Prostate gland (tissue), 2 donors: ENCODE measurements at places on chromosomes 3 and 15. TPM values are rescaled to one million over a fixed set of nuclear protein-coding genes. Genes with fewer than 3 reads are reported as not detected.

The AADACL2 gene
- not detected for total RNA-seq

DNA sequence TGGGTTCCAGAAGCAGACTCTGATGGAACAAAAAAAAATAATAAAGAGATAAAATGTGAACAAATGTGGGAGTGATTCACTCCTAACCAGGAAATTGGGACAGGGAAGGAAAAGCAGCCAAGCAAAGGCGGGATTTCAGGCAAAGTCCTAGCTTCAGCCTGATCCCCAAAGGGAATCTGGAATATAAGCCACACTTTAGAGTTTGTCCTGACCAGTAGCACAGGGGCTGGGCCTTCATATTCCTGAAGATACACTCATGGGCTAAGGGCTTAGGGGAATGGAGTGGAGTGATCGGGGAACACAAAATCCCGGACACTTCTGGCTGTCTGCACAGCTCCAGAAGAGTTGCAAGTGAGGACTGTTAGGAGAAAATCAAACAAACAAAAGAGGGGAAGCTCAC, 135.0 kb upstream of the COL8A1 start:
- DNase-seq, result no peak
- H3K36me3 ChIP-seq, result no peaks in the 10 kb centered on the region
- H3K4me1 ChIP-seq, result no peaks in the 10 kb centered on the region
- no peak overlapping the region for H3K27ac ChIP-seq

GRCh38 chr15:35107122-35107521, 22.0 kb upstream of the NANOGP8 start:
- no peaks in the 10 kb centered on the region for H3K36me3 ChIP-seq
- no peaks in the 10 kb centered on the region for H3K4me1 ChIP-seq
- H3K27me3 ChIP-seq, result no peaks in the 10 kb centered on the region
- DNase-seq, result no peak
- H3K27ac ChIP-seq, result no peak overlapping the region

The ACTC1 gene
- 9.6 TPM for total RNA-seq

The ANKRD34C gene
- total RNA-seq, result not detected

DNA sequence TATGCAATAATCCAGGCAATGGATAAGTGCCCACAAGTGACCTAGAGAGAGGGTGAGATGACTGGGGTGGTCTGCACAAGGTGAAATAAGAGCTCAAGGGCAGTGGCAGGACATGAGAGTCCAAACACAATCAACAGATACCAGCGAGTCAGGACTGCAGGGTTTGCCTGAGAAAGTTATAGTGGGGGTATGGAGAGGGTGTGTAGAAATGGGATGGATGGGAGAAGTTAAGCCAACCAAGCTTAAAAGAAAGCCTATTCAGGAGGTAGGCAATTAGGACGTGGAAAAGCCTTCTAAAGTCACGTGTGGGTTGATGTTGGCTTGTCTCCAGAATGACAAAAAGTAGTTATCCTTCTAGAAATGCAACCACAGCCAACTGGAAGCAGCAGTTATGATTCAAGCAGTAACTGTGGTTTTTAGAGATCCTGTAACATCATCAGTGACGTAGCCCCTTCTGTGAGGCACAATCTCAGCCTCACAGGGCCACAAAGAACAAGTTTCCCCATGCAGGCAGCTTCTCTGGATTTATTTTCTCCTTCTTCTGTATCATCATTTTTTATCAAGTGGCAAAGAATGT, 56.1 kb downstream of the FAM174B start:
- H3K4me3 ChIP-seq, result no peak overlapping the region
- H3K36me3 ChIP-seq, result no peaks in the 10 kb centered on the region
- peaks cover 5% of the 10 kb centered on the region for H3K4me1 ChIP-seq
- no peak for DNase-seq

The GCNT3 gene
- total RNA-seq, result 1.6 TPM

The CASR gene
- not detected for total RNA-seq

DNA sequence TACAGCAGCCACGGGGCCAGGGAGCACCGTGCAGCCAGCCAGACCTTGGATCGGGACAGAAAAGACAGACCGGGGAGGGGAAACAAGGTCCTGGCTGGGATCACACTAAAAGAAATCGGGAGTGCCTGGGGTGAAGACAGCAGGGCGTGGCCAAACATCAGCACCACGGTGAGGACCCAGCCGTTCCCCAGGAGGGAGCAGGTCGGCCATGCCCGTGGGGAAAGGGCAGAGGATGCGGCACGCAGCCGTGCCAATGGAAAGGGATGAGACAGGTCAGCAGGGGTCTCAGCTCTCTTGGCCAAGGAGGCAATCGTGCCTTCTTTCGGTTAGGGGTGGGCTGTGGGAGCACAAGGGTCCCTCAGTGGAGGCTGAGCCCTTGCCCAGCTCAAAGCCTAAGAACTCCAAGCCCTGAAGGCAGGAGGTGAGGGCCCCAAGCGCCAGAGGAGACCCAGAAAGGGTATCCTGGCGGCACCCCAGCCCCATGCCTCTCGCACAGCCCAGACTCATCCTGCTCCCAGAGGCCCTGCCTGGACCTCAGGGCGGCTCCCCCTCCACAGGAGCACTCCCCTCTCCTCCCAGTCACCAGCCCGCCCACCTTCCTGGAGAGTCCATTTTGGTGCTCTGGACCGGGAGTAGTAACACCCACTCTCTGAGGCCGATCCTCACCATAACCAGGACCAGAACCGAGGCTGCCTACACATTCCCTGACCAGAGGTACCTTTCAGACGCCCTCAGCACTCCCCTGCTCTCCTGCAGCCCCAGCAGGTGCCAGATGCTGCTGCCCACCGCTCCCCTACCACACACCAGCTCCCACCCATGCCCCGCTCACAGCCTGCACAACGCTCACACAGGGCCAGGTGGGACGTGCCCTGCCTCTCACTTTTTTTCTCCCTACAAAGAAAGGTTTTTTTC, 23.2 kb upstream of the OCA2 start:
- no peak for DNase-seq
- no peaks in the 10 kb centered on the region for H3K4me1 ChIP-seq
- H3K27me3 ChIP-seq, result no peaks in the 10 kb centered on the region
- H3K4me3 ChIP-seq, result no peak overlapping the region
- no peaks in the 10 kb centered on the region for H3K36me3 ChIP-seq

DNA sequence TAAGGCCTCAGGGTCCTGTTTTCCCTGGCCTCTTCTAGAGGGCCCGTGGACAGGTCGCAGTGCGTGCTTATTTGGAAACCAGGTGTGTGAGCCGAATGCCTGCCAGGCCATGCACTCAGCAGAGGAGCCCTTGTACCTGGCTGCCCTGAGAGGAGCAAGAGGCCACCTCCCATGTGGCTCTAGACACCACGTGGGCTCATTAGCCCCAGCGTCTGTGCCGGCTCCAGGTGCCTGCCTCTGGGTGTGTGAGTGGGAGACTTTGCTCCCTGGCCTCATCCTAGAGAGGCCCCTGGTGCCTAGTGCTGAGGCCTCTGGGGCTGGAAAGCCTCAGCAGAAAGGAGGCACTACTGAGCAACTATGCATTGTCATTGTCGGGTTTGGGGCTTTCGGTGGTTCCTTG, 50.4 kb downstream of the KLF13 start:
- H3K27ac ChIP-seq, result no peak overlapping the region
- no peaks in the 10 kb centered on the region for H3K4me1 ChIP-seq
- no peak overlapping the region for H3K4me3 ChIP-seq
- H3K27me3 ChIP-seq, result no peaks in the 10 kb centered on the region
- H3K36me3 ChIP-seq, result no peaks in the 10 kb centered on the region

The CA12 gene
- 9.5 TPM for total RNA-seq

DNA sequence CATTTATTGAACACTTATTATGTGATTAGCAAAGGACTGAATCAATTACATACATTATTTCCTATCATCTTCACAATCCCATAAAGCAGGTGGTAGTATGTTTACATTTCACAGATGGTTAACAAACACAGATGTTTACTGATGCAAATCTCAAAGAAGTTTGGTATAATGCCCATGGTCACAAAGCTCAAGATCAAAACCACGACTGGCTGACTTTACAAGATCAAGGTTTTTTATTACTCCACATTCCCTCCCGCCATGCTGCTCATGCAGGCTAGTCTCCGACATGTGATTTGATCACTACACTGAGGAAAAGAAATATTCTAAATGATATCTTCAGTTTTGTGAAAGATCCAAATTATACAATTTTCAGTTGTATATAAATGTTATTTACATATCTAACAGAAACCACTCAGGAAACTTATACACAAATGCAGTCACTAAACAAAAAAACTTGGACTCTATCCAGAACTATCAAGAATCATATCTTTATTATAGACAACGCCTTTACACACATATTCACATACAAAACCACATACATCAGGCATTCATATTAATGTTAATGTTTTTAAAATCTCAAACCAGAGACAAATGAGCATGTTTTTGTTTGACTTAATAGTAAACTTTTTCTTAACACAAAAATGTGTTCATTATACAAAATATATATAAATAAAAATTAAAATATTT, 235.5 kb downstream of the SCAPER start:
- no peak for DNase-seq
- no peak overlapping the region for H3K4me3 ChIP-seq
- no peaks in the 10 kb centered on the region for H3K4me1 ChIP-seq
- H3K27ac ChIP-seq, result no peak overlapping the region
- no peaks in the 10 kb centered on the region for H3K27me3 ChIP-seq

DNA sequence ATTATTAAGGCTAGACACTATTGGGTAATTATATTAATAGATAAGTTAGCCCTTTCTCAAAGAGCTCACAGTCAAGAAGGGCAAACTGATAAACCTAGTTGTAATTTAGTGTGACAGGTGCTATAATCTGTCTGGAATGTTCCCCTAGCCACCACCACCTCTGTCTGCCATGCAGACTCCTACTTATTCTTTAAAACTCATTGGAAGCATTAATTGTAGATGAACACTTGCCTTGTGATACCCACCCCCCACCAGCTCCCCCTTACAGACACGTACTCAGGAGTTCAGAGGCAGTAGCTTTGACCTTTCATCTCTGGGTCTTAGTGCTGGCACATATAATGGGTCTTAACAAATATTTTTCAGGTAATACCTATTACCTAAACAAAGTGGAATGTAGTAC, 195.9 kb downstream of the TP63 start:
- H3K27ac ChIP-seq, result no peak overlapping the region
- H3K4me3 ChIP-seq, result no peak overlapping the region
- no peaks in the 10 kb centered on the region for H3K27me3 ChIP-seq
- H3K36me3 ChIP-seq, result no peaks in the 10 kb centered on the region
- no peak for DNase-seq

DNA sequence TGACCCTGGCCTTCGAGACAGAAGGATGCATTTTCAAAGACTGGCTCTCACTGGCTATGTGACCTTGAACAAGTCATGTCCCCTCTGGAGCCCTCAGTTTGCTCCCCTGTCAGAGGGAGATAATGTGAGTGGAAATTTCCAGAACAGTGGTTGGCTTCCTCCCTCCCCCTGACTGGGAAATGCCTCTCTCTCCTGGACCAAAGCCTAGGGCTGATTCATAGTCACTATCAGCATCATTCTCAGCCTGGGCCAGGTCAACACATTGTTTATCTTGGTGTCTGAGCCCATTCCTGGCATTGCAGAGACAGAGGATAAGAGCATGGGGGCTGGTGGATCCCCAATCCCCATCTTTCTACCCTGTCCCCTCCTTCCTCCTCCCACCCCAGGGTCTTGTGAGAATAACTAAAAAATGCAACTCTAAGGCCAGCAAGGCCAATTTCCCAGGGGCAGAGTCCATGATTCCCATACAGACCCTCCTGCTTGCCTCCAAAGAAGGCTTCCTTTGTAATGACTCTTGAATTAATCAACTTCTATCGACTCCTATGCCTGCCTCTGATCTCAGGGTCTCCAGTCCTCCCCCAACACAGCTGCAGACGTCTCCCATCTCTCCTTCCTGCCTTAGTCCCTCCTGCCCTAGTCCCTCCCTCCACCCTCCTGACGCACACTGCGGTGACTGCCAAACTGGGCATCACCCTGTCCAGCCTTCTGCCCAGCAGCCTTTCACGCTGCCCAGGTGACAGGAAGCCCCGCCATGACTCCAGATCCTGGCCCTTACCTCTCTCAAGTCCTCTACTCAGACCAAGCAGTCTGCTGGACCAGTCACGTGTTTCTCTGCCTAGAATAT, 35.4 kb upstream of the CORO2B start:
- H3K4me1 ChIP-seq, result no peaks in the 10 kb centered on the region
- H3K27ac ChIP-seq, result no peak overlapping the region
- DNase-seq, result no peak
